ENCODE measurements at places on chromosomes 1 and 21. TPM values are rescaled to one million over a fixed set of nuclear protein-coding genes. Genes with fewer than 3 reads are reported as not detected.

TMEM59 gene
- 216 TPM for total RNA-seq

ADGRL2 gene
- 8.0 TPM for total RNA-seq

GUCA2A gene
- total RNA-seq = not detected

VSIG8 gene
- total RNA-seq = not detected

RAB13 gene
- 31.0 TPM for total RNA-seq

S100A3 gene
- total RNA-seq = 0.61 TPM
